Central memory CD4-positive, alpha-beta T cell (primary cell): ENCODE measurements at places on chromosomes 6 and 20.

GRCh38 chr6:88982720-88983119 is 19.3 kb upstream of the RNGTT start:
- DNase-seq: peak; percentile 56

GRCh38 chr6:104754788-104755409 is 104.8 kb downstream of the HACE1 start:
- no peak for DNase-seq

DNA sequence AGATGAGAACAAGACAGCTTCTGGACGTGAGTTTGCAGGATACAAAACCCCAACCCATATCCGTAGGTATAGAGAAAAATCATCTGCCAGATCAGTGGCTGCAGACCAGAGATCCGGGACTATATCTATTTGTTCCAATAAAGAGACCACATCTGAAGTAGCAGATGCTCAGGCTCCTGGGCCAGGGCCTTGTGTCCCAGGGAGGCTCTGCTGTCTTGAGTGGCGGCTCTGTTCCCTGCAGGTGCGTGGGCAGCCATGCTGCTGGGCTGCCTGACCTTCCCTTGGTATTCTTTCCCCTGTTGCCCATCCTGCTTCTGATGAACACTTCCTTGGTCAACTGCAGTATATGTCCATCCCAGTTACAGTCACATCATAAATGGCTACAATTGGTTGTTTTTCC is 34.9 kb downstream of the ERMARD start:
- no peak for DNase-seq

- no peak for DNase-seq
These were observed 176.3 kb downstream of the SCP2D1 start for GRCh38 chr20:18989736-18990474.

DNA sequence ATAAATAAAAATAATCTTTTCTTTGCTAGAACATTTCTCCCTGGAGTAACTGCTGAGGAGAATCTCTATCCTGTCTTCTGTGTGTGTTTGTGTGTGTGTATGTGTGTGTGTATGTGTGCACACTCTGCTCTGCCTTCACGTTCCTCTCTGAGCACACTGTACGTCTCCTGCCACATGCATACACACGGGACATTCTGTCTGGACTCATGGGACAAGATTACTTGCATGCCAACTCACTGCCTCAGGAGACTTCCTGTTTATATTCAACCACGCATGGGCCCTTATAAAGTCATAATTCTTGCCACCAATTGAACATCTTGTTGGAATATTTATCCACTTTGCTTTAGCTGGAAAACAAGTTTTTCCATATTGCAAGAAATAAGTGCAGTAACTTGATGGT is 930.6 kb downstream of the KIF16B start:
- no peak for DNase-seq

DNA sequence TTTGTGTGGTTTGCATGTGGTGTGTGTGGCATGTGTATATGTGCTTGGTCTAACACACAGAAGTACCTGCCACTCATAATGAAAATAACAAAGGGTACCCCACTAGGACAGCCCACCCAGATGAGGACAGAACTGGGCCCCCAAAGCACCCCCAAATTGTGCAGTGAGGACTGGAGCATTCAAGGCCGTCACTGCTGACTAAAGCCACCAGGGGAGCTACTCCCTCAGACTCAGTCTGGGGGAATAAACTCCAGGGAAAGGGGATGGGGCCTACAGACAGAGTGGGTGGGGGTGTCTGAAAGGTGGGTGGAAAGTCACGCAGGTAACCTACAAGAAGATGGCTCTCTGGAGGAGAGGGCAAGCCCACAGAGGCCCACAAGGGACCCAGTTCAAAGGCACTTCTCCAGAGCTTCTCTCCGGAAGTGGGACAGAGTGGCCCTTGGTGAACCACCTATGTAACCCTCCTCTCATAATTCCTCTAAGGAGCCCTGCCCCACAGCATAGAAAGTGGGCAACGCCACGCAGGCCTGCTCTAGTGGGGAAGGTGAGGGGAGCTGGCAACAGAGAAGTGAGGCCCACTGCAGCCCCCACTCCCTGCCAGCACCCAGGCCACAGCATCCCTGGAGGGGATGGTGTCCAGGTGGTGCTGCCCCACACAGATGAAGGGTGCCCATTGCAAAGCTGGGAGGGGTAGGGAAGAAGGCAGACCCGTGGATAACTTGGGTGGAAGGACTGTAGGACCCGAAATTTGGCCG is 122.8 kb upstream of the MAFB start:
- DNase-seq: no peak

GRCh38 chr6:116562614-116563013 is 8.7 kb upstream of the RWDD1 start:
- no peak for DNase-seq

GRCh38 chr20:32034581-32035425 is 17.2 kb upstream of the HCK start:
- DNase-seq: no peak

- no peak for DNase-seq
These were observed 31.4 kb downstream of the ACSS2 start for GRCh38 chr20:34907616-34908469.

DNA sequence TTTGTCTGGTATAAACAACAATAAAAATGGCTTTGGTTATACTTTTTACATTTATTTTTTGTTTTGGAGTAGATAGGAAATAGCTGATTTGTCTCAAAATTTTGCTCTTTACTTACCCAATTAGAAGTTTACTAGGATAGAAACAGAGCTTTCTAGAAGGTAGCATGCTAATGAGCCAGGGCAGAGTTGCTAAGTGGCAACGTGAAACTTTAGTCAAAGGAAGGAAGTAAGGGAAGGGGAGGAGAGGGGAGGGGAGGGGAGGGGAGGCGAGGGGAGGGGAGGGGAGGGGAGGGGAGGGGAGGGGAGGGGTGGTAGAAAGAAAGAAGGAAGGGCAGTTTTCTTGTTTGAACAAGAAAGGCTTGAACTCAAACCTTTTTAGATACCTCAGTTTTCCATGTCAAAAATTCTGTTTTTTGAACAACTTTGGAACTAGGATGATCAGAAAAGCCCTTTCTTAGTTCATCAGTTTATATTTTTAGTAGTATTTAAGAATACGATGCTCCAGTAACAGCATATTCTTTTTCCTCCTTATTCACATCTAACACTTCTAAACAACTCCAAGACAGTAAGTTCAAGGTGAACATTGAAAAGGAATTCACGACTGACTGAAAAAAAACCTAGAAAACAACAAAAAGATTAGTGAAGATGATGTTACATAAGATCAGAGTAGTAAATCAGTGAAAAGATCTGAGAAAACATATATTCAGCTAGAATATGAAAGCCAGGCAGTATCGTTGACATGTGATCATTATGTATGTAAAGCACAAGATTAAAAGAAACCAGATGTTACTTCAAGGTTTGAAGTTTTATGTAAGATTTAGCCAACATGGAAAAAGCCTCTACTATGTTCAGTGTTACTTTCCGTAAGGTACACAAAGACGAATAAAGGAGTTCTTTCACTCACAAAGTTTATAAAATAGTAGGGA is 263.4 kb downstream of the ARHGAP18 start:
- DNase-seq: no peak

GRCh38 chr6:5112066-5112799 is 27.1 kb downstream of the PPP1R3G start:
- no peak for DNase-seq

DNA sequence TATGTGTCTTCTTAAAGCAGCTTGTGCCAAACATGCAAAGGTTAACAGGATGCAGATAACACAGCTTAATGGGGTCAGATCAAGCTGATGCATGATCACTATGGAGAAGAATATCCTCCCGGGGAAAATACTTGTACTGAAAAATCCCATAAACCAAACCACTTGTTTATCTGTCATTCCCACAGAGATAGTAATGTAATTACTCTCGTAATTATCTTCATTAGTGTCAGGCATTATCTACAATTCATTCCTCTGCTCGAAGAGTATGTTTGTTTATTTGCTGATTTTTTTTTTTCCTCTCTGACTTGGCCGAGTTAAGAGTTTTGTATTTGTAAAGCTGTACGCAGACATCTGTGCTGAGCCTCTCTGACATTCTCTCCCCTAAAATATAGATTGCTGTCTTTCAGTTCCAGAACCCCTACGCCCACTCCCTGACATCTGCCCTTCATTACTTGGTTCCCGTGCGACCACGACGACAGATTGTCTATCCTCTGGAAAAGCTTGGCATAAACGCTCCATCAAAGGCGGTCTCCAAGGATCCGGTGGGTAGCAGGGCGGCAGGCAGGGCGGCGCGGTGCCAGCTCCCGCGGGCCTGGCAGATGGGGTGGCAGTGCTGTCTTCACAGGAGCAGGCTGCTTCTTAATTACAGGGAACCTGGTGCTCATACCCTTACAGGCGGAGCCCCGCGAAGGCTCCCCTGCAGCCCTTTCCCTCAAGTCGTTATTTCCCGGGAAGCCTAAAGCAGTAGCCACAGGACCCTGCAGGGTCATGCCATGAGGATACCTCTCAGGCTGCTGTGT is 147.2 kb downstream of the CFAP61 start:
- DNase-seq: no peak

DNA sequence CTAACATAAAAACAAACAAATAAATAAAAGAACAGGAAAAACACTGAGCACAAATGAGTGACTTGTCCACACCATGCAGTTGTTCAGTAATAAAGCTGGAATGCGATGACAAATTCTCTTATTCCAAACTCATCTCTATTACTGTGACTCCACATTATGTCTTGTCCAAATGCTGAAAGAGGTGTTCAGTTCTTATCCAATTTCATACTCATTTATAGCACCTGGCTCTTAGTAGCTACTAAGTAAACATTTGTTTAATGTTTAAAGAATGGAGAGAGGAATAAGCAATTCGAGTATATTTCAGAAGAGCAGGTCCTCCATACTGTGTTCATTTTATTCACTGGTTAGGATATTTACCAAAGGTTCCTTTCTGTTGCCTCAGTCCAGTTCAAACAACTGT is 439.0 kb upstream of the JAG1 start:
- DNase-seq: no peak

DNA sequence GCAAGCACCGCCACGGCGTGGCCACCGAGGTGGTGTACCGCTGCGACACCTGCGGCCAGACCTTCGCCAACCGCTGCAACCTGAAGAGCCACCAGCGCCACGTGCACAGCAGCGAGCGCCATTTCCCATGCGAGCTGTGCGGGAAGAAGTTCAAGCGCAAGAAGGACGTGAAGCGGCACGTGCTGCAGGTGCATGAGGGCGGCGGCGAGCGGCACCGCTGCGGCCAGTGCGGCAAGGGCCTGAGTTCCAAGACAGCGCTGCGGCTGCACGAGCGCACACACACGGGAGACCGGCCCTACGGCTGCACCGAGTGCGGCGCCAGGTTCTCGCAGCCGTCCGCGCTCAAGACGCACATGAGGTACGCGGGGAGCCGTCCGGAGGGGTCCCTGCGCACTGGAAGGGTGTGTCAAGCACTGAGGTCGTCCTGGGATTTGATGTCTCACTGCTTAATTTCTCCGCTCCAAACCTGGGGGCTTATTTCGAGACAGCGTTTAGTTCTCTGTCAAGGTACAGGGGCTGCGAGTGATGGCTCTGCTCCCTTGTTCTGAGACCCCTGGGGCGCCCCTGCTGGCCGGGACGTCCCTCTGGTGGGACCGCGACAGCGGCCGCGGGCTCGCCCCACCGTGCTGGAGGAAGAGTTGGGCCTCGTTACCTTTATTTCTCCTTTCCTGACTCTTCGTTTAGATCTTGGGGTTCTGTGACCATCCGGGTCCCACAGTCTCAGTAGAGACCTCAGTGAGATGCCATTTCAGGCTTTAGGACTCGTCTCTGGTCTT is 3.6 kb downstream of the GZF1 start:
- DNase-seq: no peak

DNA sequence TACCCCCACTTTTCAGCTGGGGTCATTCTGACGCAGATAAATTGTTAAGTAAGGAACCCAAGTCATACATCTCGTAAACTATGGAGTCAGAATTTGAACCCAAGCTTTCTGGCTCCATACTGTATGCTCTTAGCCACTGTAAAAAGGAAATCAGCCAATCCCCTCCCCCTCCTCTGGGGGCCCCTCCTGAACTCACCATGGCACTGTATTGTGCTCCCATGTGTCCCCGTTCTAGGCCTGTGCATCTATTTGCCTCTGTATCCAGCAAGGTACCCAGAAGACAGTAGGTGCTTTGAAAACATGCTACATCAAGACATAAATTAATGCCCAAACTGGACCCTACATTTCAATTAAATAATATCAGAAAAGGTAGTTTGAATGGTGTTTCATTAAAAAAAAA is 98.5 kb downstream of the PREP start:
- DNase-seq: no peak

DNA sequence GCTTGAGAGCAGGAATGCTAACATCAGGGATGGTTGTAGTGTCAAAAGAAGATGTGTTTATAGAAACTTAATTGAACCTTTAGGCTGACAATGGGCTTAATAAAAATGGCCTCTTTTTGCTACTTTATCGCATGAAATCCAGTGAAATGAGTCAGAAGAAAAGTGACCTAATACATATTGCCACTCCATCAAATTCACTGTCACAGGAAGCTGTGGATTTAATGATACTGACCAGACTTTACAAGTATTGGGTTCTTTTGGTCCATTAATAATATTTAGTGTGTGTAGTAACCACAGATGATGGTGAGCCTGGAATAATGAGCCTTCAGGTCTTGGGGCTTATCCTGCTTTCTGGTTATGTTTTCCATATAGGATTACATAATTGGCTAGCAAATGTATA is 231.8 kb upstream of the GMDS start:
- DNase-seq: no peak

- peak; percentile 7 for DNase-seq
These were observed 2.8 kb downstream of the SOX4 start for GRCh38 chr6:21596145-21596948.

DNA sequence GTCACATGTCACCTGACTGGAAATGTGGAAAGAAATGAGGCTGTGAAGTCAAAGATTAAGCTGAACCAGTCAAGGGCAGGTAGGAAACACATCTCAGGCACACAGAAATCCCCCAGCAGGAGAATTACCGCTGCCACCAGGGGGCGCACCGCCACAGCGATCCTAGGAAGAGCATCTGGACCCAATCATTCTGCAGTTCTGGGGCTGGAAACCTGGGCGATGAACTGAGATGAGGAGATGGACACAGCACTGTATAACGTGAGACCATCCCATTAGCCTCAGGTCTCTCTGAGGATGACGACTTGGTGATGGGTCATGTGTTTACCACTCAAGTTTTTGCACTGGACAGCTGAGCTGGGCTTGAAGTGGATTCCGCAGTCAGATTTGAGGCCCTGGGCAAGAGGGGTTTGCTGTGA is 6.5 kb upstream of the SLC24A3 start:
- DNase-seq: no peak

DNA sequence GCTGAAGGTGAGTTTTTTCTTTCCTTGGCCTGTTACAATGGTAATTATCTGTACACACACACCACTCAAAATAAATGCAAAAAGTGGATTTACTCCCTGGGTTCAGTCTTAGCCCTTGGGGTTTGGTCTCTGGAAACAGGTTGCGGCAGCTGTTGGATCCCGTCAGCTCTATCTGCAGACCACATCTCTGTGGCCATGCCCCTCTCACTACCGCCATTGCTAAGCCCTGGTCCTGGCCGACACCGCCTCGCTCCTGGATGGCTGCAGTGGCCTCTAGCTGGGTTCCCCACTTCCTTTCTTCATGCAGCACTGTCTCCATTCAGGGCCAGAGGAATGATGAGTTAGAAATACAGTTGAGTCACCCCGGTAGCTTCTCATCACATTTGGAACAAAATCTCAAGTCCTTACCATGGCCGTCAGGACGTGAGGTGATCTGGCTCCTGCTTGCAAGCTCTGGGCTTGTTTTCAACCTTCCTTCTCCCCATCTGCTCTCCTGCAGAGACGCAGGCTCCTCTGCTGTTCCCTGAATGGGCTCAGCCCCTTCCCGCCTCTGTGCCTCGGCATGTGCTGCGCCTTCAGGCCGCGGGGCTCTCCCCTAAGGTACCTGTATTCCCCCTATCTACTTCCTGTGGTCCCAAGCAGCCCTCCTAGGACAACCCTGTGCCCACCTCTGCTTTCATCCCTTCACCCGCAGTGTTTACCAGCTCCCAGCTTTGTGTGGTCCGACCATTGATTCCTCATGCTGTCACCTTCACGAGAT is 38.0 kb downstream of the EFCAB8 start:
- DNase-seq: no peak
